ENCODE measurements at places on chromosomes 1 and 21.

DNA sequence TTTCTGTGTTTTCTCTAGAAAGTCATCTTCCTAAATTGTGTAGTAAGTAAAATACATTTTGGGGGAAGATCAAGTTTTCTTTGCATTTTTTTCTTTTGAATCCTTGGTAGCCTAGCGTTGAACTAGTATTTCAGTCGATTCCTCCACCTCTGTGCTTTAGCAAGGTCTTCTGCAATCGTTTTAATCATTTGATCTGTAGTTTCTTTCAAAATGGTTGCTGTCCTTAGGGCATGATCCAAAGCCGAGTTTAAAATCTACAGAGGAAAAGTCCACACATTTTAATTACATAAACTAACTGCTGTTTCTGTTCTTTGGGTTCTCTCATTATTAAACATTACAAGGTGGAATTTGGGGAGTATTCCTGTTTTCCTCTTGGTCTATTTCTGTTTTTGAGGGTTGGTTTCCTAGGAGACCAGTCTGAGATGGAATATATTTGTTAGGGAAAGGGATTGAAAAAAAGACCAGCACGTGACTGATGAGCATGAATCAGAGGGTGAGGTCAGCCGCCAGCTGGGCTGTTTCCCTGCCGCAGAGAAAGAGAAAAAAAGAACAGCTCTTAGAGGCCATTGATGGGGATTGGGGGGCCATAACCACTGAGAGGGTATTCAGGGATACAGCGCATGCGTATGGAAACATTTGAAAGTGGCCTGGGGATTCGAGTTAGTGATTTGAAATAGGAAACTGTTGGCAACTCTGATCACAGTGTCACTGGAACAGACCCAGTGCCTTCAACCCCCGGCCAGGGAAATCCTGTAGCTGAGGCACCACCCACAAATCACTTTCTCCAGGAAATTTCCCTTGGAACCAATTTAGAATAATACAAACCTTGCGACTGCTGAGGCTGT is 40.6 kb downstream of the AKNAD1 start:
- DNase-seq: no peak

DNA sequence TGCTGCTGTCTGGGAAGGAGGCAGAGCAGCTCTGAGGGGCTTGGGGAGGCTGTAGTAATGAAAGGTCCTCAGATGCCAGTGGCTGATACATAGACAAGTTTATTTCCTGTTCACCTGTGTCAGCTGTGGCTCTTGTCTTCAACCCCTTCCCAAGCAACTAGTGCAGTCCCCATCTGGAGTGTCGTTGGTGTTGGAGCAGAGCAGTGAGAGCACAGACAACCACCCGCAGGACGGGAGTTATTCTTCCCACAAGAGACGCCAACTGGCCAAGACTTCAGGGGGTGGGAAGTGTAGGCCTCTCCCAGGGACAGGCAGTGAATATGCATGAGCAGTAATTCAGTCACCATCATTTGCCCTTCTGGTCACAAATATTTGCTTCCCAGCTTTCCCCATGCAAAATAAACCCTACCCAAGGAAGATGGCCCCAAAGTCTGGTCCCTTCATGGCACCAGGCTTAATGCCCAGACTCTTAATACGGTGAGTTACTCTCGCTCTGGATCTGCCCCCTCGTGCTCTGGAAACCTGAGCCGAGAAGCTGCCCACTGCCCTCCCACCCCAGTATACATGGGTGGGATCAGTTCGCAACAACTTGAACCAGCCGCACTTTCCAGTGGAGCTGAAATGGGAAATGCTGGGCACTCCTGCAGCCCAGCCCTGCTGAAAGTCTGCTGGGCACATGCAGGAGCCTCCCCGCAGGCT is 153.5 kb upstream of the COL6A1 start:
- no peak for DNase-seq

DNA sequence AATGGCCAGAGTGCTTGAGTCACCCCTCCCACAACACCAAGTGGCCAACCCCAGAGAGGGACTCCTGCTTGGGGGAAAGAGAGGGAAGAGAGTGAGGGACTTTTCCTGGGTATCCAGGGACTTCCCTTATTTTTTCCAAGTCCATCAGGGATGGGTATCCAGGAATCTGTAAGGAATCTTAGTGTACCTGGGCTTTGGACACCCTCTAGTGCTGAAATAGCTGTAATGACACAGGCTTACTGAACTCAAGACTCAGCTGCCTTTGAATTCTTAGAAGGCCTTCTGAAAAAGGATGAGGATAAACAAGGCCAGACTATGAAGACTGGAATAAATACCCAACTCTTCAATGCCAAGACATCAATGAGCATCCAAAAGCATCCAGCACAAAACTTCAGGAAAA is 12.0 kb downstream of the TSHB start:
- DNase-seq: no peak

GRCh38 chr1:201019321-201019977 is 4.1 kb downstream of the KIF21B start:
- DNase-seq: peak; percentile 9

DNA sequence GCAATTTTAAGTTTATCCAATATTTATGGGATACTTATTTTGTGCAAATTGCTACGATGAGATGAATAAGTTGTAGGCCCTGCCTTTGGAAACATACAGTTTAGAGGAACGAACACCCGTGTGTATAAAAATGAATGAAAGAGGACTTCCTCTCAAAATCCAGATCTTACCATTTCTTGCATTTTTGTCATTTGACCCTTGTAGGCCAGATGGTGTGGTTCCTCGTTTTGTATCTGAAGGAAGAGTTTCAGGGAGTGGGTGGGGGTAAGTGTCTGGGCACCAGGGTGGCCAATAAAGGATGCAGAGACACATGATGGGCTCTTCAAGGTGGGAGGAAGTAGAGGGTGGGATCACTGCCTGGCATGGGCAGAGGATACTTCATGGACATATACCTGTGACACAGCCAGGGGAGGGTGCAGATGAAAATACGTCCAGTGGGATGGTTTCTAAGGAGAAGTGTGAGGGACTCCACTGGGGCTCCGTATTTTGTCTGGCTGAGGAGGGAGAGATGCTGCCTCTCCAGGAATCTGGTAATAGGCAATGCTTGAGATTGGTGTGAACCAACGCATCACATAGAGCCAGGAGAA is 14.4 kb downstream of the MAPKAPK2 start:
- no peak for DNase-seq
